ENCODE measurements at places on chromosomes 1 and 21.

- no peak for DNase-seq
Measured at GRCh38 chr1:19577036-19577435, 67.1 kb upstream of the NBL1 start.

- no peak for DNase-seq
Measured at GRCh38 chr1:198265073-198265661, 108.4 kb downstream of the NEK7 start.

GRCh38 chr1:116491700-116492357 is 79.0 kb downstream of the CD58 start:
- DNase-seq, result no peak

DNA sequence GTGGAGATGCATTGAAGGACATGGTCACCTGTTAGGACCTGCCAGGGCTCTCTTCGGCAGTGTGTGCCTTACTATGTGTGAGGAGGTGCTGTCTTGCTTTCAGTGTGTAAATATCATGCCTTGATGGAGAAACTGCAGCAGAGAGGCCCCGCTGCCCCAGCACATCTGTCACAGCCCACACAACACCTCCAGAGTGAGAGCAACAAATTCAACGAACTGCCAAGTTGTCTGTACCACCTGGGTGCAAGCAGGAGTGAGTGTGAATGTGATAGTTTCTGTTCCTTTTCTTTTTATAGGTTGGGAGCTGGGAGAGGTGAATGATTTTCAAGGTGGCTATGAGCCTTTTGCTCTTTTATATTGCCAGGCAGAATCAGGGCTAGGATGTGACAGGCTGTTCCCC is 114.6 kb upstream of the KIAA0040 start:
- no peak for DNase-seq

DNA sequence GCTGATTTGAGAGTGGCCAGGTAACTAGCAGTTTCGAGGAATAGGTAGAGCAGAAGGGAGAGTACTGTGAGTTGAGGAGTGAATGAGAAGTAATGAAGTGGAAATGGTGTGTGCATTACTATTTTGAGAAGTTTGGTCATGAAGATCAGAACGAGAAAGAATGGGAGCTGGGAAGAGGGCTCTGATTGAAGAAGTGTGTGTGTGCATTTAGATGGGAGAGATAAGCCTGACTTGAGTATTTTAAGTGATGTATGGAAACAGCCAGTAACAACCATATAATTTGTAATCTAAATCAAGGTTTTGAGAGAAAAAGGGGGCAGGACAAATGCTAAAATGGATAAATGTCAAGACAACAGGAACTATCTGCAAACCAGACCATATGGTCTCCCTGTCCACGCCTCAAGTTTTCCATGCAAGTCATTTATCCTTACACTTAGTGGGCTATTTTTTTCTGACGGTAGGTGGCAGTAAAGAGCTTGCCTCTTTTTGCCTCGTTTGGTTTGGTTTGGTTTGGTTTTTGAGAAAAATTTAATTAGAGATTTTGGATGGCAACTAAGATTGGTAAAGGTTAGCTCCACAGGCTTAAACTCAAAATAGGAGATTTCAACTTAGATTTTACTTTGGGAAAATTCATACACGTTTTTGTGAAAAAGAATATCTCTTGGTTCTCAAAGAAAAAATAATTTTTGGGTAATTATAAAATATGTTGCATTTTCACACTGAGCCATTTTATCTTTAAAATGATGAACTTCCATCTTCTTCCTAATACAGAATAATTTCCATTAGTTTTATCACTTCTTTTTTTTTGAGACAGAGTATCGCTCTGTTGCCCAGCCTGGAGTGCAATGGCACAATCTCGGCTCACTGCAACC is 9.5 kb upstream of the B3GALNT2 start:
- DNase-seq, result peak; percentile 66

DNA sequence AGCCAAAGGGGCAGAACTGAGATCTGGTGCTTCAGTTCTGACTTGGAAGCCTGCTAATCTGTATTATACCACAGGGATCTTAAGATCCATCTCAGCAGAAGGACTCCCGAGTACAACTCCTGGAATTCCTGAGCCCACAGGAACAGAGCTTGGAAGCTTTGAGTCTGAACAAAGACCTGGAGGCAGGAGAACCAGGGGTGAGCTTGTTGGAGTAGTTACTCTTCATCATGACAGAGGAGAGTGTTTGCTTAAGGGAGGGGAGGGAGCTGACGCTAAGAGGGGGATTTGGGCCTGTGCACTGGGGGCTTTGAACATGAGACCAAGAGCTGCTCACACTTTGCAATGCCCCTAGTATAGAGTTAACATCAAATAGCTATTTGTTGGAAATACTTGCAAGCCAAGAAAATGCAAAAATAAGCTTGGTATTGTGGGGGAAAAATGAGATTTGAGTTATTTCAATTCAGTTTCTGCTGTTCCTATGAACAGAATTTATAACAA is 41.1 kb upstream of the TRABD2B start:
- DNase-seq, result no peak

GRCh38 chr21:32543975-32544374 is 41.3 kb downstream of the TCP10L start:
- DNase-seq, result no peak

DNA sequence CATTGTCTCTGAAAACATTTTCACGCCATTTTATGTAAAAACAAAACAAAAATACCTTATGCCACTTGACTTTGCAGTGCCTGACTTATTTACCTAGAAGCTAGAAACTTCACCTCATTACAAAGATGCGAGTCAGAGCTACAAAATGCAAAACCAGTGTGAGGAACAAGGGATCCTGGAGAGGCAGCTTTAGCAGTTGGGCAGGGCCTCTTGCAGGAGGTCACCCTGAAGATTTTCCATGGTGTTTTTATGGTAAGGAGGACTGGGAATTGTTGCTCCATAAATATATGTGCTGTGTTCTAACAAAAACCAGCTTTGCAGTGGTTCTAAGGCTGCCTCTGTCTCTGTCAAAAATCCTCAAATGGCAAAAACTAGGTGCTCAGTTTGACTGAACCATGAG is 36.4 kb upstream of the TARBP1 start:
- no peak for DNase-seq

DNA sequence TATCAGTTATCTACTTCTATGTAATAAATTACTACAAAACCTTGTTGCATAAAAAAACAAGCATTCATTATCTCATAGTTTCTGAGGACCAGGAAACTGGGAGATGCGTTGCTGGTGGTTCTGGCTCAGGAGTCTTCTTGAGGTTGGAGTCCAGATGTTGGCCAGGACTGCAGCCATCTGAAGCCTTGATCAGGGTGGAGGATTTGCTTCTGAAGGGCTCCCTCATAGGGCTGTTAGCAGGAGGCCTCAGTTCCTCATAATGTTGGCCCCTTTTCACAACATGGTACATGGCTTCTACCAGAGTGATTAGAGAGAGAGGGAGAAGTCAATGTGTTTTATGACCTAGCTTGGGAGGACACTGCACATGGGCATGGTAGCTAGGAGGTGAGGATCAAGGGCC is 137.4 kb downstream of the CNIH3 start:
- DNase-seq, result no peak

DNA sequence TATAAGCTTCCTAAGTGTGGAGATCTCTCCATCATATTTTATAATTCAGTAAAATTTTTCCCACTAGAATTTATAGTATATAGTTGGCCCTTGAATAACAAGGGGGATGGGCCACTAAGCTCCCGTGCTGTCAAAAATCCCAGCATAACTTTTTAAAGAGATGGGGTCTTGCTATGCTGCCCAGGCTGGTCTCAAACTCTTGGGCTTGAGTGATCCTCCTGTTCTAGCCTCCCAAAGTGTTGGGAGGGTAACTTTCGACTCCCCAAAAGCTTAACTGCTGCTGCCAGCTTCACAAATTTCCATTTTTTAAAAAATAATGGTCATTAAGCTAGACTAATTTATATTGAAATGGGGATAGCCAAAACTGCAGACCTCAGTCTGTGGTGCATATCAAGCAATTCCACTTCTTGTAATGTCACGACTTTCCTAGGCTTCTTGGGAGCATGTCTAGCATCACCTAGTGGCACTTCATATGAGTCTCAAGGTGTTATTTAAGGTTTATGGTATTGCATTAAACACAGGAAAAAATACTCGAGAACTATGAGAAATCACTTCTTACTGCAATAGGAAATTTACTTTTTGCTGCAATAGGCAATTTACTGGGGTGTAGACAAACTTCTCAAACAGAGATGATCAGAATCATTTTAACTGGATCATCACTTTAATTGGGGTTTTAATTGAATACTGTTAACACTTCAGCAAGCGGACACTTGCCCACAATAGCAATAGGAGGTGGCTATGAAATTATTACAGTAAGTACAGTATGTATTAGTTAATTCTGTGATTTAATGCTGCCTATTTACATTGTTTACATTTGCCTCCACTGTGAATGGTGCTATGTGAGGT is 19.3 kb upstream of the ACTA1 start:
- DNase-seq, result no peak

DNA sequence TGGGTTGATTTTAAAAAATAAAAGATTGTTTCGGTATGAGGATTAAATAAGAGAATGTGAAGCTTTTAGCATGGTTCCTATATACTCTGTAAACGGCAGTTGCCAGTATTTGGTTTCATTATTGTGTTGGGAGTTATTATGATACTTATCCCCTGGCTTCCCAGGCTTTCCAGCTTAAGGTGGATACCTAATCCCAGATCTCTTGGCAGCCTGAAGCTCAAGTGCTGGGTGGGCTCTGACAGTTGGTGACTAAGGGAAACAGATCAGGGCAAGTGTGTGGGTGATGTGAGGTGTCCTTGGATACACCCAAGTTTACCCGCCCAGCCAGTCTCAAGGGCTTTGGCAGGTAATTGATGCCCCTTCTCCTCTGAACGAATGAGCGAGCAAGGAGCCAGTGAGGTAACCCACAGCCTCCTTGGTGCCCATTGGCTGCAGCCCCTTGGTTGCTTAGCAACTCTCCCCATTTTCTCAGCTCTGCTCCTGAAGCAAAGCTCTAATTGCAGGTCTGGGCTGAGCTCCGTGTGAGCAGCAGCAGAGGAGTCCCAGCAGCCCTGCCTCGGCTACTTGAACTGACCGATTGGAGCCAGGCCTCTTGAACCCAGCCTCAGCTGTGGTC is 6.1 kb downstream of the IPO13 start:
- DNase-seq, result no peak

- no peak for DNase-seq
Measured at GRCh38 chr21:44548922-44549321, 2.4 kb downstream of the KRTAP10-2 start.

- DNase-seq, result no peak
Measured at GRCh38 chr1:37940299-37940947, 6.4 kb downstream of the INPP5B start.

- DNase-seq, result no peak
Measured at GRCh38 chr1:3790500-3790923, 5.8 kb downstream of the LRRC47 start.

- no peak for DNase-seq
Measured at GRCh38 chr21:38311765-38312164, 55.0 kb downstream of the KCNJ15 start.

DNA sequence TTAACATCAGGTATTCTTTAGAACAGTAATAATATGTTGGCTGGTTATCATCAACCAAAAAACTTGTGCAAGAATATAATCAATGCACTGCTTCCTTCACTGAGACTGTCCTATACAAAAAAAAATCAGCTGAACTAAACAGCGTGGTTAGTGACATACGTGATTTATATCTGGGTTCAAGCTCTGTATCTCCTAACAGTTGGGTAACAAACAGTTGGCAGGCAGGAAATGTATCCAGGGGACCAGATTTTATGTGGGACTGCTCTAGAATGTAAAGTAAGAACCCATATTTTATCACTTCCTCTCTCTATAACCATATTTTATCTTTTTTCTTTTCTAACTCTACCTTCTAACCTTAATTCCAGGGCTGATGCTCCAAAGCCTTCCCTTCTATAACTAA is 8.0 kb downstream of the ACBD6 start:
- no peak for DNase-seq

GRCh38 chr21:29025328-29025713 is 853 bp downstream of the USP16 start:
- peak; percentile 42 for DNase-seq

DNA sequence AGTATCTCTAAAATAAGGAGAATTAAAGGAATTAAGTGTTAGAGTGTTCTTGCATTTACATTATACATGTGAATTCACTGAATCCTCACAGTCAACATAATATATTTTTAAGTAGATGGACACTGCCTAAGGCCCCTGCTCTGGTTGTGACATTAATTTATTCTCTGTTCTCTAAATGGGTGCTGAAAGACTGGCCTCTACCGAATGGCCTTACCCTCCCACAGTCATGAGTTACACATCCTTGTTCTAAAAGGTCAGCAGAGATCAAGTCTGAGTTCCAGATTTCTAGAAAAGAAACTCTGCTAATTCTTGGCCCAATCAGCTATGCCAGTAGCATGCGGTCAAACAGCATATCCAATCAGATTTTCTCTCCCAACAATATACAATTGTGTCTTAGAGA is 193.2 kb downstream of the TM2D1 start:
- DNase-seq, result no peak

DNA sequence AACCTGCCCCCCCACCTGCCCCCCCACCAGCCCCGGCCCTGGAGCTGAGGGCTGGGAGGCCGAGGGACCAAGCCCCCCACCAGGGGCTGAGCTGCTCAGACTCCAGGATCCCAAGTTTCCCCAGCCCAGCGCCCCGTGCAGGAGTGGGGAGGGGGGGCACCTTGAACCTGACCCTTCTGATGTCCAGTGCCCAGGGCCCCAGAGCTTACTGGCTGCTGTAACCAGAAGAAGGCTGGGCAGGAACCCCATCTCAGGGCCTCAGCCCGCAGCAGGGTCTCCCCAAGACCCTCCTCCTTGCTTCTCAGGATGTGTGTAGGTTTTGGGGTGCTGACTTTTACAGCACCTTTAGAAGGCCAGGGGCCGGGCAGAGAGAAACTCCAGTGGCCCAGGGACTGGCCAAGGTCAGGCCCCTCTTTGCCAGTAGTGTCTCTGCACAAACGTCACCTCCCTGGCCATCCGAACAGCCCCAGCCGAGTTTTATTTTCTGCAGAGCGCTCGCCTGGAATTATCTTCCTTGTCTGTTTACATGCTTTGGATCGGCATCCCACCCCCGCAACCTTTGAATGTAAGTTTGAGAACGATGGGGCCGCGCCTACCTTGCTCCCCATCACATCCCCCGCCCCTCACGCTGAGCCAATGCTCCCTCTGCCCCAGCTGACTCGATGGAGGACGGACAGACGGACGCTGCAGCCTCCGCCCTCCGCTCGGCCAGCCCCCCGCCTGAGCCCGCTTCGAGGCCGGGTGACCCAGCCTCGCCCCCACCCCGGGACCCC is 70.1 kb upstream of the CASZ1 start:
- DNase-seq, result no peak

DNA sequence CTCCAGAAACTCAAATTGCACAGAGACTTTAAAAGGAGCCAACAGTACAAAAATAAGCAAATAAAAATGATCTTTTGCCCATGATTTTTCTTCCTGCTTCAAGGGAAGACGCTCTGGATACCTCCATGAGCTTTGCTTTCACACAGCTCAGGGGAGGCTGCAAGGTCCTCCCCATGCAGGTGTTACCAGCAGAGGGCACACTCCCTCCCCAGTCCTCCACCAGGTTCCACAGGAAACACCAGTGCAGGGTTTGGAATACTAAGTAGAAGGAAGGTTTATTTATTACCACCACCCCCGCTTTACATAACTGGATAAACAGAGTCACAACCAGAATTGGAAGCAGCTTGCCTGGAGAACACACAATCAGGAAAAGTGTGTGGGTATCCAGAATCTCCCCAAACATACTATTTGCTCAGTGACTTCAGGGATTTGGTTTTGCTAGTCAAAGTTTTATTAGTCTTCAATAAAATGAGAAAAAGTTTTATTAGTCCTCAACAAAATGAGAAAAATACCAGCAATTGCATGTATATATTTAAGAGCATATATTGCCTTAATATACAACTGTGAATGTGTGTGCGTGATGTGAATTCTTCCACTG is 37.3 kb downstream of the HSD3B1 start:
- DNase-seq, result no peak

Data from kidney capillary endothelial cell (primary cell).